Muscle of leg (tissue), 16 donors: ENCODE measurements at places on chromosomes 5 and 9.

GRCh38 chr5:178348356-178349074, 115.9 kb upstream of the PHYKPL start:
- peaks cover 9% of the 10 kb centered on the region for H3K4me1 ChIP-seq
- H3K27me3 ChIP-seq, result peaks cover 5% of the 10 kb centered on the region
- no peaks in the 10 kb centered on the region for H3K36me3 ChIP-seq

DNA sequence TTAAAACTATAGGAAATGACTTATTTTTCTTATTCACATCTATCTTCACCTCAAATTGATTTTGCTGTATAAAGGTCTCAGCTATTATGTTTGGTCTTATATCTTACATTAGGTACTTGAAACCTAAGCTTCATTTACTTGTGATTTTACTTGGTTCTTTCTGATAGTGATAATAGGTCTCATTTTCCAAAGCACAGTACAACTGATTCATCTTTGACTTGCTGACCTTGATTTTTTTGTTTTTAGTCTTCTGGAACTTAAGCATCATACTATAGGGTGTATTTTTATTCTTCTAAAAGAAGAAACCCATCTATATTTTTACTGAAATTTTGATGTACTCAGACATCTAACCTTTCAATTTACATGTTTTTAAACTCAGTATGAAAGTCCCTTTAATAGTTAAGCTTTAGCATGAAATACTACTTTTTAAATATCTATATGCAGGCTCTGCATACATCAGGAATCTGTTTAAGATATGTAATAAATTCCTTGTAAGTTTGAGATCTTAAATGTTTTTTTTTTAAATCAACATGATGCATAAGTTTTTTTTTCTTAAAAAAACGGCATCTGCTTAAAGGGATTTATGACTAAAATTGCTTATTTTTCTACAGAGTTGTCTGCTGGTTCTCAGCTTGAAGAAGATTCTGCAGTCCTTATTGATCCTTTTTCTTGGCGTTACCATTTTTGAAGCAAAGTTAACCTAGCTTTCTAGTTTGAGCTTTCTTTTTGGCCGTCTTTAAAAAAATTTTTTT, 13.3 kb downstream of the MATR3 start:
- peaks cover 5% of the 10 kb centered on the region for H3K36me3 ChIP-seq
- no peaks in the 10 kb centered on the region for H3K4me1 ChIP-seq
- no peak overlapping the region for H3K4me3 ChIP-seq
- no peaks in the 10 kb centered on the region for H3K27me3 ChIP-seq

- no peak overlapping the region for H3K4me3 ChIP-seq
- H3K4me1 ChIP-seq, result peaks cover 23% of the 10 kb centered on the region
- H3K36me3 ChIP-seq, result peaks cover 3% of the 10 kb centered on the region
- no peak for DNase-seq
Measured at GRCh38 chr5:177557041-177557647, 2.8 kb upstream of the FAM193B start.

- no peaks in the 10 kb centered on the region for H3K36me3 ChIP-seq
- no peak for DNase-seq
- no peak overlapping the region for H3K27ac ChIP-seq
- no peaks in the 10 kb centered on the region for H3K27me3 ChIP-seq
- H3K4me1 ChIP-seq, result no peaks in the 10 kb centered on the region
Measured at GRCh38 chr9:72052122-72052521, 8.3 kb downstream of the C9orf57 start.
